ENCODE measurements at places on chromosomes 16 and 17.

DNA sequence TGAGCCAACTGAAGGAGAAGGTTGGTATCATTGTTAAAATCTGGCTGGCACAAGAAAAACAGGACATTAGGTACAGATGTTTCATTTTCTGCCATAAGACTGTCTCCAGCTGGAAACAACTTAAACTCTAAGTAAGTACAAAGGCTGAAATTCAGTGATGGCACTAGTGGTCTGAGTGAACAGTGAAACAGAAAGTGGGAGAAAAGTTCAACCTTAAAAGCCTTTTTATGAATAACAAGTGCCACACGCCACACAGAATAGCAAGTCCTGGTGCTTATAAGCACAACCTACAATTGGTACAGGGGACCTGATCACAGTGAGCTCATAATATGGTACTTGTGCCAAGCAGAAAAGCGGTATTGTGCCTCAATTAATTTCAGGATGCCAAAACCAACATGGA lies 56.7 kb downstream of the CEP112 start:
- DNase-seq: no peak

DNA sequence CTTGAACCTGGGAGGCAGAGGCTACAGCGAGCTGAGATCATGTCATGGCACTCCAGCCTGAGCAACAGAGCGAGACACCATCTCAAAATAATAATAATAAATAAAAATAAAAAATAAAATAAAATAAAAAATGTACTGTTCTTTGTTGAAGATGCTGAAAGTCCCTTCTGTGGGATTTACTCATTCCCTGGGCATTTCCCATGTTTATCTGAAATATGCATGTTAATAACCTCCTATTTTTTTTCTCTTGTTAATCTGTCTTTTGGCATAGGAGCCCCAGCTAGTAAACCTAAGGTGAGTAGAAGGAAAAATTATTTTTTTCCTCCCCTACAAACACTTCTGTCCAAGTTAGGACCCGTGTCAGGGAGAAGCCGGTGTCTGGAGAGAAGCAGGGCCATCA lies 34.4 kb downstream of the TMEM92 start:
- no peak for DNase-seq

DNA sequence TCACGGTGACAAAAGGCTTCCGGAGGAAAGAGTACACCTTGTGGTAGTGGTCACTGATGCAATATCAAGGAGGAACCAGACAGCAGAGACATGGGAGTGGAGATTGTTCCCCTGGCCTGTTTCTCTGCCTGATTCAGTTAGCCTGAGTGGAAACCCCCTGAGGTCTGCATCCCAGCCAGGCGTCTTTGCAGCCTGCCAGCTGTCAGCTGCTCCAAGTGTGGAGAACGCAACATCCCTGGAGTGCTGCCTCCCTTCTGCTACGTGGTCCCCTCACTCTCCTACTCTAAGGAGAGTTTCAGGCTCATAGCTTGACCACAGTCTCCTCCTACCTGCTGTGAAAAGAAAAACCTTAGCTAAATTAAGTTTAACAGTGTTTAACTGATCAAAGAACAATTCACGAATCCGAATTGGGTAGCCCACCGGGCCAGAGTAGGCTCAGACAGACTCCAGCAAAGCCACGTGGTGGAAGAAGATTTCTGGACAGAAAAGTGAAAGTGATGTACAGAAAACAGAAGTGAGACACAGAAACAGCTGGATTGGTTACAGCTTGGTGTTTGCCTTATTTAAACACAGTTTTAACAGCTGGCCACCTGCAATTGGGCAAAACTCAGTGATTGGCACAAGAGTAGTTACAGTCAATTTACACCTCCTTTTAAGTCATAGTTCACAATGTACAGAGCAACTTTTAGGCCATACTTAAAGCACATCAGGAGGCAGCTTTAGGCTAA lies 188.6 kb downstream of the DNAH9 start:
- DNase-seq: no peak

DNA sequence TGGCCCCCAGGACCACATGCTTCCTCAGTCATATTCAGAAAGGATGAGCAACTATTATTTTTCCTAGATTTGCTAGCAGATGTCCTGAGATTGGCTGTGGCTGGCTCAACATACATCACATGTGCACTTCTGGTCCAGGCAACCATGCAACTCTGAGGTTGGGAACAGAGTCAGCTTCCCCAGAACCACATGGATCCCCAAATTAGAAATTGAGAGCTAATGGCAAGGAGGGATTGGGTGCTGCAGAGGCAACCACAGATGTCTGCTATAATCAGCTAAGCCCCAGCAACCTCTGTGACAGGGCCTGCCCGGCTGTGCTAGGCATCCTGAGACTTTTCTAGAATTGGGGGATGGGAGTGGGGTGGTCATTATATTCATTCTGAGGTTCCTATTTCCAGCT lies 33.8 kb upstream of the CLEC18A start:
- no peak for DNase-seq

GRCh38 chr16:49693445-49693844 lies 162.5 kb downstream of the ZNF423 start:
- no peak for DNase-seq

DNA sequence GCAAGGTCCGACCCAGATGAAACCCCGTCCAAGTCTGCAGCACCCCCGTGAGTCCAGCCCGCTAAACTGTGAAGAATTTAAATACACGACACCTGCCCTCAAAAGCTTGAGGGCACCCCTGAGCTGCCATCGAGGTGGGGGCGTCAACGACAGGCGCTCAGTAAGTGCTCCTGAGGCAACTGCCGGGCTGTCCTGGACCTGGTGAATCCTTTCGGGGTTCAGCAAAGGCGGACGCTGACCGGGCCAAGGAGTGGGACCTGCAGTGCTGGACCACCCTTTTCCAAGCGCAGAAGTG lies 512 bp upstream of the ENDOV start:
- peak; percentile 7 for DNase-seq

- DNase-seq: peak; percentile 68
Observed at GRCh38 chr16:71883849-71884638, at the start of gene ZNF821. Gene ZNF821 (minus strand): TSS chr16:71884182. CDS start chr16:71879946, 4,236 bp downstream.

DNA sequence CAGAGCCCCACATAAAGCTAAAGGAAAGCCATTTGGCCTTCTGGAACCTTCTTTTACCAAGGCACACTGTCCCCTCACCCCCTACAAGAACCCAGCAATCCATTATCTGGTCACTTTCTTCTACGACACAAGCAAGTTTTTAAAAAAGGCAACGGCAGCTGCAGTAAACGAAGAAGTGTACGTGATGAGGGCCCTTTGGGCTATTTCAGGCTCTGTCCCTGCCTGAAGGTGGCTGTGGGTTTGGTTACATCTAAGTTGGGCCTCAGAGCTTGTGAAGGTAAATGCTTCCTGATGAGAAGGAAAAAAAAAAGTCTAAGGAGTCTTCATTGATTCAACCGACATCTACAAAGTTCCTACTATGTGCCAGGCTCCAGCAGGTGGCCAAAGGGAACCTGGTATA lies 35.4 kb downstream of the XYLT1 start:
- no peak for DNase-seq

DNA sequence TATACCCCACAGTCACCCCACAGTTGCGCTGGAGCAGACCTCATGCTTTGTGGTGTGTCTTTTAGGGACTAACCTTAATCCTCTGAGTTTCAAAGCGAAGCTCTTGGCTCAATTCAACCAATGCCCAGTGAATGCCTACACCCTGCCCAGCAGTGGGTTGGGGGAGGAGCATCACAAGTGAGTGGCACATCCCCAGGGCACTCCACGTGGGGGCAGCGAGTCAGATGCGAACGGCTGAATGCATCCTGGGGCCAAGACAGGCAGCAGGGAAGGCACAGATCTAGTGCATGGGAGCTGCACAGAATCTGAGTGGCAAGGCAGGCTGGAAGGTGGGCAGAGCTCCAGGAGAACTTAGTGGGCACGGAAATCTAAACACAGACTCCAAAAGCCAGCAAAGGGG lies 39.2 kb downstream of the IFT140 start:
- DNase-seq: no peak

DNA sequence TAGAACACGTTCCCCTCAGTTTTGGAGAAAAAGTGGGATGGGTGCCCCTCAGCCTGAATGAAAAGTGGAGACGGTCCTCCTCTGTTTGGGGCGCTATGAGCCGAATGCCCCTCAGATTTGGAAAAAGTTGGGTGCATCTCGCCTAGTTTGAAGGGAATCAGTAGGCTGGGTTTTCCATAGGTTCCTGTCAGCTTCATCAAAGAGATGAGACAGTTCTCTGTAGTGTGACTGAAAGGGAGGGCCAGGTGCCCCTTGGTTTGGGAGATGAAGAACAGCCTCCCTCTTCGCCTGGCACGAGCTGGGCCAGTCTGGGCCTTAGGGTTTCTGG lies 742 bp upstream of the SLC9A5 start:
- DNase-seq: no peak

DNA sequence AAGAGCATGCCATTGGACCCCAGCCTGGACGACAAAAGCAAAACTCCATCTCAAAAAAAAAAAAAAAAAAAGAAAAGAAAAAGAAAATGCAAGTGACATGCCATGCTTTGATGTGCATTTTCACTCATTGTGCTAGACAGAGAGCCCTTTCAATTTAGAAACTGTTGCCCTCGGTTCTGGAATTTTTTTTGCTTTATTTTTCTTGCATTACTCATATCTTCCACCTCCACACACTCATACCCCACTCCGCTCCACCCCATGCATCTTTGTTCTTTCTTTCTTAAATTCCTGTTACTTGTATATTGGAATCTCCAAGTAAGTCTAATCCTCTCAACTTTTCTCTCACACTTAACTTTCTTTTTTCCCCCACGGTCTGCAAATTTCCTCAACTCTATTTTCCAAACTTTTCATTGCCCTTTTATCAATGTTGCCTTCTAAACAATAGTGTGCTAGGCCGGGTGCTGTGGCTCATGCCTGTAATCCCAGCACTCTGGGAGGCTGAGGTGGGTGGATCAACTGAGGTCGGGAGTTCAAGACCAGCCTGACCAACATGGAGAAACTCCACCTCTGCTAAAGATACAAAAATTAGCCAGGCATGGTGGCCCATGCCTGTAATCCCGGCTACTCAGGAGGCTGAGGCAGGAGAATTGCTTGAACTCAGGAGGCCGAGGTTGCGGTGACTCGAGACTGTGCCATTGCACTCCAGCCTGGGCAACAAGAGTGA lies 16.8 kb upstream of the SUZ12 start:
- DNase-seq: no peak

DNA sequence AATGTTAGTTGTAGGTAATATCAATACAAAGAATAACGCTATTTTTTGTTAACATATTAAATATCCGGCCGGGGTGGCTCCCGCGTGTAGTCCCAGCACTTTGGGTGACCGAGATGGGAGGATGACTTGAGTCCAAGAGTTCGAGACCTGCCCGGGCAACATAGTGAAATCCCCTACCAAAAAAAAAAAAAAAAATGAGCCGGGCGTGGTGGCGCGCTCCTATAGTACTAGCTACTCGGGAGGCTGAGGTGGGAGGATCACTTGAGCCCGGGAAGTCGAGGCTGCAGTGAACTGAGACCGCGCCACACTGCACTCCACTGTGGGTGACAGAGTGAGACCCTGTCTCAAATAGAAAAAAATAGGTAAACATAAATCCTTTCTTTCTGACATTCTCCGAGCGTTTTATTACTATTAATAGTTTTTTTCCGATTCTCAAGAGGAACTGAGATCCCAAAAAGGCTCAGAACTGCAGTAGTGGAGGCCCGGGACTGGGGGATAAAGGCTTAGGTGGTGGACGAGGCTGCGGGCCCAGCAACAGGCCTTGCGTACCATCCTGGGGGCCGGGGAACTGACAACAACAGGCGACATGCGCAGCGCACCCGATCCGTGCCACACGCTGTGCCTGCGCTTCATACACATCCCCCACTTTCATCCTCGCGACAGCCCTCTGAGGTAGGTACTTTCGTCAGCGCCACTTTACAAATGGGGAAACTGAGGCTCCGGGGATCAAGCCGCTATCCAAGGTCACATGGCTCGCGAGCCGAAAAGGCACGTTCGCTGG lies 919 bp downstream of the N4BP1 start:
- DNase-seq: peak; percentile 46

DNA sequence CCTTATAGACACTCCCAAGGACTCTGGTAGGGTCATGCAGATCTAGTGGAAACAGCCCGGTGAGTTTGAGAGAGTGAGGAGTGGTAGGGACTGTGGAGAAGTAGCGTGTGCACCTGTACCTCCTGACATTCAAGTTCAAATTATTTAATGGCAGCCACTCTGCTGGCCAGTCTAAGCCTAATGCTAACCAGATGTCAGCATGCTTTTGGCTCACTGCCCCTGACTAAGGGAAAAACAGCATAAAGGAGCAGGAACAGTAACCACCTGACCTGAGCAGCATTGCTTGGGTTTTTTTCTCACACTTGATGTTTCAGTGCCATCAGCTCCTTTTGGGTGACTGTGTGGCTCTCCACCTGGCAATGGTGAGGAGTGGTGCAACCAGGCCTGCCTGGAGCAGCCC lies 23.8 kb upstream of the SLC12A3 start:
- no peak for DNase-seq

DNA sequence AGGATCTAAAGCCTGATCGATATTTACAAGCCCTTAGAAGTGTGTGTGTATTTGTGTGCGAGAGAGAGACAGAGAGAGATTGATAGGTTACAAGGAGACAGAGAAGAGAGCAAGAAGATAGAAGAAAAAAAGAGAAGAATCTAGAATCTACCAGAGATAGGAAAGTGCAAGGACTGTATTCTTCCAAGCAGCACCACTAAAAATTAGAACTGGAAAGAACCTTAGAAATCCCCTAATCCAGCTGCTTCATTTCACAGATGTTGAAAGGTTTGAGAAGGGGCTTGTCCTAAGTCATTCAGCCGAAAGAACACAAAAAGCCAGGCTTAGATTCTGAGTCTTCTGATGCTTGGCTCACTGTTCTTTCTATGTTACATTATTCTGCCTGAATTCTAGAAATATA lies 92.2 kb downstream of the HS3ST3A1 start:
- no peak for DNase-seq

- DNase-seq: peak; percentile 59
Observed at GRCh38 chr16:89093602-89094251, at the start of gene ACSF3. Gene ACSF3 (plus strand): TSS chr16:89093852. CDS start chr16:89100682, 6,830 bp downstream.

DNA sequence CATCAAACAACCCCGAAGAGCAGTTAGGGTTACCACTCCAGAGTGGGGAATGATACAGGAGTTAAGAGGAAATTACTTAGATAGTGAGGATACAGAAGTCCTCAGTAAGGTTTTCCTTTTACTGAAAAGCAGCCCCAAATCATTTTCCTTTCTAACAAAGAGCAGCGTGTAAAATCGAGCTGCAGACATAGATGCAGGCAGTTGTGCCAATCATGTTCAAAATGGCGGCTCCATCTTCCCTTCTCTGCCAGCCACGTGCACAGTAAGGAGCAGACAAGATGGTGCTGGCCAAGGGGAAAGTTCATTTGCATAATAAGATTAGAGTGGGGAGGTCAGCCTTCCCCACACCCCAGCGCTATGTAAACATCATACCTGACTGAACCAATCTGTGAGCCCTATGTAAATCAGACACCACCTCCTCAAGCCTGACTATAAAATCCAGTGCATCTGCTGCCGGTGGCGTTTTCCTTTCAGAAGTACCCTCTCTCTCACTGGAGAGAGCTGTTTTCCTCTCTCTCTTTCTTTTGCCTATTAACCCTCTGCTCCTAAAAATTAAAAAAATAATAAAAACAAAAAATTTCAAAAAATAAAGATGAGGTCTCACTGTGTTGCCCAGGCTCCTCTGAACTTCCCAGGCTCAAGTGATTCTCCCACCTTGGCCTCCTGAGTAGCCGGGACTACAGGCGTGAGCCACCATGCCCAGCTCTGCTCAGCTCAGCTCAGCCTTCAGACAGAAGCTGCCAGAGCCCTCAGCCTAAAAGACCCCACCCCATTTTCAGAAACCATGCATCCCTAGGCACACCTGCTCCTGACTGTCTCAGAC lies 2.6 kb upstream of the SRL start:
- no peak for DNase-seq

- no peak for DNase-seq
Observed at GRCh38 chr17:329784-330420, 22.7 kb downstream of the RPH3AL start.

Measured in CD14-positive monocyte (primary cell).